Activated CD4-positive, alpha-beta memory T cell treated with anti-CD3 and anti-CD28 coated beads, Interleukin-2, amount 10 ng/mL, durations not matched to agents 7 days and 5 days (primary cell): ENCODE measurements at places on chromosomes 2 and 18. TPM values are rescaled to one million over a fixed set of nuclear protein-coding genes. Genes with fewer than 3 reads are reported as not detected.
A peak's percentile ranks its signal among the peaks of the same experiment; 100 is the strongest.

- DNase-seq = no peak
Observed at GRCh38 chr2:179351057-179351456, 86.4 kb upstream of the SESTD1 start.

GRCh38 chr2:64738026-64738425, 84.3 kb upstream of the SERTAD2 start:
- DNase-seq = no peak

DNA sequence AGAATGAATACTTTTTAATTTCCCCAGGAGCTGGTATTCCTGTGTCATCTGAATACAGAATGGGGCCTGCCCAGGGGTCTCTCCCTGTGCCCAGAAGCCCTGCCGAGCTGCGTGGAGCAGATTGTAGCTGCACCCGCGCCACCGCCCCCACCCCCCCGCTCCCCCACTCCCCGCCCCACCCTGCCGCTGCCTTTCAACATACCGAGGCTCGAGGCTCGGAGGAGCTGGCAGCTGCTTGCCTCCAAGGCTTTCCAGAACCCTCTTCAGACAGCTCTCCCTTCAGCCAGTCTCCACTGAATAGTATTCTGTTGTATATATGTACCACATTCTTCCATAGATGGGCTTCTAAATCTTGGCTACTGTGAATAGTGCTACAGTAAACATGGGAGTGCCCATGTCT, 150.7 kb downstream of the TSN start:
- DNase-seq = no peak

DNA sequence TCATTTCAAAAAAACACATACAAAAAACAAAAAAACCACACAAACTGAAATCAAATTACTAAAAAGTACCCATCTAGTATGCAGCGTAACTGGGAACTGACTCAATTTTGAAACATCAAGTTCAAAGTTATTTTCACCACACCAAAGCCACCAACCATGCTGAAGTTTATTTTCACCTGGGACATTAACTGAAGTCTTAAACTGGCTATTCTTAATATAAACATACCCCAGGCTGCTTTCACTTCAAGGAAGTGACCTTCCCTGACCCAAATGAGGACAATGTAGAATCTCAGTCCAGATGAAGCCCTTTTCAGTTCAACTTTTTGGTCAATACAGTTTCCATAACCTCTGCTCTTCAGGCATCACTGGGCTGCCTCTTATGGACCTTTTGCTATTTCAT, 84.6 kb downstream of the PIGN start:
- no peak for DNase-seq

GRCh38 chr2:98121149-98121548, 34.2 kb downstream of the VWA3B start:
- no peak for DNase-seq

- no peak for DNase-seq
Observed at GRCh38 chr2:201275069-201275468, 14.7 kb downstream of the CASP8 start.

- DNase-seq = peak; percentile 11
Observed at GRCh38 chr2:128685841-128686496, 367.3 kb upstream of the HS6ST1 start.

GRCh38 chr2:219459460-219460311, 25.0 kb downstream of the SPEG start:
- peak; percentile 39 for DNase-seq

GRCh38 chr2:142010477-142011270, 120.1 kb downstream of the LRP1B start:
- no peak for DNase-seq

GRCh38 chr18:12408247-12408869, 629 bp downstream of the PRELID3A start:
- no peak for DNase-seq

DNA sequence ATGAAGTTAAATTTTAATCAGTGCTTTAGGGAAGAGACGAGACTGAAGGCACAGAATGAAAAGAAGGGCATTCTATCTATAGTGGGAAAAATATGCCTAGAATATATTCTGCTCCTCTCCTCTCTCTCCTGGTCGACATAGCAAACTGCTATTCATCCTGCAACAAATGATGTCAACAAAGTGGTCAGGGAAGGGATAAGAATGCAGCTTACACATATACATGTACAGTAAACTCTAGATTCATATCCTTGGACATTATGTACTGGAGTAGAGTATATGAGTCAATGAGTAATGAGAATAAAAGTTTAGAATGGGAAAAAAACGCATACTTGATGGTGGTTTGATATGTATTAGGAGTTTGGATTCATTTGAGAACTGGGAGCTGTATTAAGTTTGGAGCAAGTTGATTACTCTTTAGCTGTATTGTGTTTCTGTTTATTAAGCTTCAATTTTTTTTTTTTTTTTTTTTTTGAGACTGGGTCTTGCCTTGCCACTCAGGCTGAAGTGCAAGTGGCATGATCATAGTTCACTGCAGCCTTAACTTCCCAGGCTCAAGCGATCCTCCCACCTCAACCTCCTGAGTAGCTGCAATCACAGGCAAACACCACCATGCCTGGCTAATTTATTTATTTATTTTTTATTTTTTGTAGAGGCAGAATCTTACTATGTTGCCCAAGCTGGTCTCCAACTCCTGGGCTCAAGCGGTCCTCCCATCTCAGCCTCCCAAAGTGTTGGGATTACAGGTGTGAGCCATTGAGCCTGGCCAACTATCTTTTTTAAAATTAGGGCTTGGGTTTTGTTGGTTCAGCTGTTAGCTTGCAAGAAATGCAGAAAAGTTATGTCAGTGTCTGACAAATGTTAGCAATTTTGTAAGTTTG, 53.8 kb downstream of the STAT1 start:
- DNase-seq = no peak

DNA sequence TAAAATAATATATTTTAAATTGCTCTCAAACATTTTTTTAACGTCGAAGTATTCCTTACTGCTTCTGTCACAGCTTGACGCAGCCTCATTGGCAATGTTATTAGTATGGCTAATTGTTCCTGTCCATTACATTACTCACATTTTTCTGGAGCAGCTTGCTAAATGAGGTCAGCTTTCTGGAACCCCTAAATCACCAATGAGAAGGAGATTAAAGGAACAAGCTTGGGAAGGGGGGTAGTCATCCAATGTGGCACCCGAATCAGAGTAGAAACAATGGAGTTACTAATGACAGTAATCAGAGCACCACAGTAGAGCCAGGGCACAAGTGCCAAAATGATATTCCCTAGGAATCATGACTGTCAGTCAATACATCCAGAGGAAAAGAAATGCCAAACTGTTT, 5.1 kb downstream of the NEUROD1 start:
- DNase-seq = no peak

- DNase-seq = no peak
Observed at GRCh38 chr2:70658476-70658875, 104.8 kb upstream of the TGFA start.

DNA sequence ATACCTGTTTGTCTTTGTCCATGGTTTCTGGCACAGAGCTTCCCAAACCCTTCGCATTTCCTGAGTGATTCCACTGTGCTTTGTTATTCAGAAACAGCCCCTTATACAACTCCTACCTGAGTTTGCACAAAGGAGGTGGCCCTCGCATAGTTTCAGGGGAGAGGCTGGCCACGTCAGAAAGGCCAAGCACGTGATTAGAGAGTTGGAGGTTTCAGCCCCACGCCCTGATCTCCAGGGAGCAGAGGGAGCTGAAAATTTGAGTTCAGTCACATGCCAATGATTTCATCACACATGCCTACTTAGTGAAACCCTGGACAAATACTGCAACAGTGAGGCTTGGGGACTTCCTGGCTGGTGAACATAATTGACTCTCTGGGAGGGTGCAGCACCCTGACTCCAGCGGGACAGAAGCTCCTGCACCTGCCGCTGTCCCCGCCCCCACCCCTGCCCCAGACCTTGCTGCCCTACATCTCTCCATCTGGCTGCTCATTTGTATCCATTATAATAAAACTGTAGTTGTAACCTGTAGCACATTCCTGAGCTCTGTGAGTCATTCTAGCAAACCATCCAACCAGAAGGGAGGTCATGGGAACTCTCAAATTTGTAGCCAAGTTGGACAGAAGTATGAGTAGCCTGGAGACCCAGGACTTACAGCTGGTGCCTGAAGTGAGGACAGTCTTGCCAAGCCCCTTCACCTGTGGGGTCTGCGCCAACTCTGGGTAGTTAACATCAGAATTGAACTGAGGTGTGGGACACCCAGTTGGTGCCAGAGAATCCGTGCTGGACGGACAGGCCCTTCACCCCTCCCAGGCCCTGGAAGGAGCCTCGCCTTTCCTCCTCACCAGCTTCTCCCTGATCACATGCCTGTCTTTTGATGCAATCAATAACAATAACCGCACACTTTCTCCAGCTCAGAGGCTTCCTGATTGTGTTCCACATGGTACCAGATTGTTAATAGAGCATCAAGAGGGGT, 224.3 kb downstream of the ANAPC1 start:
- DNase-seq = no peak

GRCh38 chr2:237322564-237322963, 91.4 kb downstream of the COL6A3 start:
- DNase-seq = no peak

DNA sequence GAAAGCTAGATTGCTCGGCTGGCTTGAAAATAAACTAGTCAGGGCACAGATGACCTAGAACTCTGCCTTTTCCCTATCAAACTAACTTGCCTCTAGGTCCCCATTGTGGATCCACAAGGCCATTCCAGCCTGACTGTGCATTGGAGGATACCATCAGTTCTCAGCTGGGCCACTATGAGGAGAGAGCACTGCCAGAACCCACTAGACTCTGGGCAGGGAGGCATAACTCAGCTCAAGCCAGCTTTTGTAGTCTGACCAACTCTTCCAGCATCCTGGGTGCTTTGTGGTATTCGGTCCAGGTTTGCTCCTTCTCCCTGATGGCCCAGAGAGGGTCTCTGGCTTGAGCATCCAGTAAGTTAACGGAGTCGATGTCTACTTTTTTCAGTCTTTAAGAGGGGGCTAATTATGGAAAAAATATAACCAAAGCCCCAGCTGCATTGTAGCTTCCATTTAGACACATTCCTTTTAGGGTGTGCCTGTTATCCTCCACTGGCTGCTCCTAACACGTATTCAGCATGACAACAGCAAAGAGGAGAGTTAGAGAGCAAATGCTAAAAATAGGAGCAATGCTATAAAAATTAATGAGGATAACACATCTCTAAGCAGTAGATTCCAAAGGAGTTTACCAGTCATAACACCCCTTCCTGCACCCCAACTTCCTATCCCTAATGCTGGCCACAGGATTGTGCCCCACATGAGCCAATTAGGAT, 15.2 kb downstream of the GKN2 start:
- no peak for DNase-seq

GRCh38 chr2:5377323-5377722, 314.9 kb upstream of the SOX11 start:
- no peak for DNase-seq

DNA sequence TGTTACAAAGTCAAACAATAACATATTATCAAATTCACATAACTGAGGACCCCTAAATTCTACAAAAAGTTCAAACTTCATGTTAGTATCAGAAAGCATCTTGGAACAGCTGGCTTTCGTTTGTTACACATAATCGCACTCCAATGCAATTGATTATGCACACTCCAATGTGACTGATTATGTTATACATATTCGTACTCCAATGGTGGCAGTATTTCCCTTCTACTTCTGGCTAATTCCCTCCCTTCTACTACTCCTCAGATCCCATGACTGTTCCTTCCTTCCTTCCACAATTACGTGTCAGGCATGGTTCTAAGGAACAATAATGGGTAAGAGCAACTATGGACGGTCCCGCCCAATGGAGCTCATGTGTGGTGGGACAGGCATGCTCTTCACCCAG, 137.1 kb upstream of the CCDC150 start:
- no peak for DNase-seq

- no peak for DNase-seq
Observed at GRCh38 chr2:215052810-215053209, 85.6 kb downstream of the ABCA12 start.

- no peak for DNase-seq
Observed at GRCh38 chr2:12114816-12115215, 368.4 kb downstream of the LPIN1 start.

DNA sequence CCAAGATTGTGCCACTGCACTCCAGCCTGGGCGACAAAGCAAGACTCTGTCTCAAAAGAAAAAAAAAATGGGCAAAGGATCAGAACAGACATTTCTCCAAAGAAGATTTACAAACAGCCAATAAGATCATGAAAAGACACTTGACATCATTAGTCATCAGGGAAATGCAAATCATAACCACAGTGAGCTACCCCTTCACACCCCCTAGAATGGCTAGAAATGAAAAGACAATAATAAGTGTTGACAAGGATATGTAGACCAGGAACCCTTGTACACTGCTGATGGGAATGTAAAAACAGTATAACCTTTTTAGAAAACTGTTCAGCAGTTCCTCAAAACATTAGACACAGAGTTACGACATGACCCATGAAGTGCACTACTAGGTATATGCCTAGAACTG, 18.4 kb upstream of the MTERF4 start:
- DNase-seq = no peak

GRCh38 chr2:31137211-31138036, 816 bp downstream of the GALNT14 start:
- DNase-seq = no peak

- no peak for DNase-seq
Observed at GRCh38 chr2:159179696-159180095, 106.8 kb downstream of the WDSUB1 start.

- DNase-seq = no peak
Observed at GRCh38 chr2:176162911-176163671, 6.0 kb downstream of the HOXD3 start.

GRCh38 chr2:204530464-204530805, 14.8 kb upstream of the PARD3B start:
- no peak for DNase-seq

DNA sequence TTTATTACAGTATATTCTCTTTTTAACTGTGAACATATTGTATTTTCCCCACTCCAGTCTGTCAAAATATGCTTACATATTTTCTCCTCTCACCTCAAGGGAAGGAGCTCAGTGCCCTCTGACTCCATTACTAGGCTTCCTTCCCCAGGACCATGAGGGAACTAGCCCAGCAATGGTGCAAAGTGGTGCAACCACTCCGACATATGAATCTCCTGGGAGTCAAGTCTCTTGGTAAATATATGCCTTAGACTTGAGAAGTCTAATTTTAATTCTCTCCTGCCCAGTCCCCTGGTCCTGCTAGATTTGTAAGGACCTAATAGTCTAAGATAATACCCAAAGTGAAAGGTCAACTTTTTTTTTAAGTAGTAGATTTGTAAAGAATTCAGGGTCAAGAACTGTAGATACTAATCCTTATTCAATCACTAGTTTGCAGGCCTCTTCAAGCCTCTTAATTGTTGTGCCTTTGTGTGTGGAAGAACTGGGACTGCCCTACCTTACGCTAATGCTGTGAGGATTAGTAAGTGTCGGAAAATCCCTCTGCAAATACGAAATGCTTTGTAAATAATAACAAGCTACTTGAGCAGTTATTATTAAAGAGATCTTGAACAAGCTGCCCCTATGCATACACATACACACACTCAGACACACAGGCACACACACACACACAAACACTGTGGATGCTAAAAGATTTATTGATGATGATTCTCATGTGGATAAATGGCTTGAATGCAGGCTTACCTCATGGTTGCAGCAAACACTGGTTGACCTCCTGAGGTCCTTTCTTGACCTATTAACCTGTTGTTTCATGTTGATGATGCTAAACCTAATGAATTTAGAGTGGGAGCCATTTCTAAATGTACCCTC, 251.2 kb upstream of the PARD3B start:
- no peak for DNase-seq

ALPP gene
- not detected for total RNA-seq

DHRS9 gene
- total RNA-seq = not detected

PKDCC gene
- total RNA-seq = not detected

MREG gene
- 15.1 TPM for total RNA-seq

MC2R gene
- total RNA-seq = not detected

ARMC9 gene
- total RNA-seq = 0.50 TPM

SLC9A4 gene
- 0.15 TPM for total RNA-seq

TCF23 gene
- not detected for total RNA-seq

COLEC11 gene
- not detected for total RNA-seq

EML6 gene
- 0.95 TPM for total RNA-seq

FLACC1 gene
- 3.1 TPM for total RNA-seq
